Activated T-helper 1 cell treated with anti-CD3 and anti-CD28 coated beads, Interleukin-2, amount 50 U/mL, for 16 hours (primary cell): ENCODE measurements at places on chromosomes 13 and 19.

DNA sequence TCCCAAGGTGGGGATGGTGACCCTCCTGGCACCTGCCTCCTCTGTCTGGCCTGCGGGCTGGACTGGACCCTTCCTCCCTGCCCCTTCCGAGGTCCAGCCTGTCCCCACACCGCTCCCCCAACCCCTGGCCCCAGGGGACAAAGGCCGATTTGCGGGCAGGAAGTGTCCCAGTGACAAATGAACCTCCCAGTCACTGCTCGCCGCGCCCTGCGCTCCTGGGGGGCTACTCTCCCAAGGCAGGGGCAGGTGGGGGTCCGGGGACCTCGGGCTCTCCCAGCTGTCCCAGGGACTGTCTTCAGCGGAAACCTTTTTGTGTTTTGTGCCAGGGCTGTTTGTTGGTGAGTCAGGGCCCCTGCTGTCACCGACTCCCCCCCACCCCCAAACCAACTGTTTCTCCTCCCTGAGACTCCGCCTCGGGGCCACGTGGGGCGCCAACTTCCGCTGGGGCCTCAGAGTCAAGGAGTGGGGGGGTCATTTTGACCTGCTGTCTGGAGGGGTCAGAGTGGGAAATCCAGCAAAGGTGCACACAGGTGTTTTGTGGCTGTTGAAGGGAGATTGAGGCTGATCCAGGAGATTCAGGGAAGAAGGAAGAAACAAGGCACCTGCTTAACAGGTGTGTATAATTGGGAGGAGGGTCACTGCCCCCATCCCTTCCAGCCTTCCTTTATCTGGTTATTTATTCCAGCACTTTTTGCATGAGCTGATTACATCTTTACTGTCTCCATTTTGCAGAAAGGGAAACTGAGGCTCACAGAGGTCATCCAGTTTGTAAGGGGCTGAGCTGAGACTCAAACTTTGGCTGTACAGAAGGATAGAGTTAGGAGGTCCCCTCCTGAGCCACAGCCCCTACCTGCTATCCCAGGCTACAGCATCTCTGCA, 831 bp downstream of the PGPEP1 start:
- peak; percentile 36 for DNase-seq

GRCh38 chr19:11295665-11296245, at the start of gene TSPAN16:
TSS of gene TSPAN16 (plus strand) at chr19:11296160. CDS start at chr19:11296298, 138 bp downstream.
- DNase-seq, result no peak

GRCh38 chr19:40376286-40376862, 13.6 kb downstream of the HIPK4 start:
- DNase-seq, result no peak

GRCh38 chr19:52695996-52696395, 38.8 kb downstream of the ZNF611 start:
- no peak for DNase-seq

GRCh38 chr19:46860846-46861690, at the start of gene ARHGAP35:
TSS of gene ARHGAP35 (plus strand) at chr19:46860997. CDS start at chr19:46918676, 57,679 bp downstream.
- peak; percentile 79 for DNase-seq

DNA sequence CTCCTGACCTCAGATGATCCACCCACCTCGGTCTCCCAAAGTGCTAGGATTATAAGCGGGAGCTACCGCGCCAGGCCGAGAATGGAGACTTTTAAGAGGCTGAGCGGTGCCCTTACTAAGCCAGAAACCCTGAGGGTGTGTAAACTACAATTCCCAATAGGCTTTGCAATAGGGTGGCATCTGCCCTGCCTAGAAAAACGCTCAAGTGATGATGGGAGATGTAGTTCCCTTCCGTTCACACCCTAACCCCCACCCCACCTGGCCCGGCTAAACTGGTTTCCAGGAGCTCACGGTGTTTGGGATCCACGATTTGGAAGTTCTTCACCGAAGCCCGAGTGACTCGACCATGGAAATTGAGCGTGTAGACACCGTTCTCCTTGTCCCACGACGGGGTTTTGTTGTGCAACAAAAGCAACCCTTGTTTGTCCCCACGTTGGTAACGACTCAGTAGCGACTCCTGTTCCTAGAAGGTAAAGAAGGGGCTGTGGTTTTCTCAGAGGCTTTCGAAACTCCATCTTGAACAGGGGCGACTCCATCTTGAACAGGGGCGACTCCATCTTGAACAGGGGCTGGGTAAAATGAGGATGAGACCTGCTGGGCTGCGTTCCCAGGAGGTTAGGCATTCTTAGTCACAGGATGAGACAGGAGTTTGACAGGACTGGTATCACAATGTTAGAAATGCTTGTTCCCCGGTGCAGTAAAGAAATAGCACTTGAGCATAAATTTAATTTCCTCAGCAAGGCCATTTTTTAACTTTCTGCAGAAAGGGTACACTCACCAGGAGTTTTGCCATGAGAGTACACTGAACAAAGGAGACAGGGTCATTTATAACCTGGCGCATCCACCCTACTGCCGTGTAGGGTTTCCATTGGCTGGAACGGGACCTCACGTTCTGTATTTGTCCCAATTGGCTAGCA, 9.8 kb downstream of the PPP1R15A start:
- no peak for DNase-seq

GRCh38 chr19:6617374-6617773, 26.4 kb upstream of the CD70 start:
- DNase-seq, result no peak

DNA sequence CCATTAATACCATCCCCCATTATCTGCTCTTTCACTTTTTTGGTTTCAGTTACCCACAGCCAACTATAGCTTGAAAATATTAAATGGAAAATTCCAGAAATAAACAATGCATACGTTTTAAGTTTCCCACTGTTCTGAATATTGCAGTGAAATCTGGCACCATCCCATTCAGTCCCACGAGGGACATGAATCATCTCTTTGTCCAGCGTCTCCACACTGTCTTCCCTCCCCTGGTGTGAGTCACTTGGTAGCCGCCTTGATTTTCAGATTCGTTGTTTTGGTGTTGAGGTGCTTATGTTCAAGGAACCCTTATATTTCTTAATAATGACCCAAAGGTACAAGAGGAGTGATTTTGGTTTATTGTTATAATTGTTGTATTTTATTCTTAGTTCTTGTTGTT, 246.1 kb downstream of the DCT start:
- no peak for DNase-seq

GRCh38 chr19:18093439-18094161, 4.0 kb upstream of the MAST3 start:
- DNase-seq, result no peak

- no peak for DNase-seq
Measured at GRCh38 chr13:20435616-20436368, 89.9 kb downstream of the CRYL1 start.

GRCh38 chr13:32471187-32471922, 43.4 kb upstream of the N4BP2L1 start:
- DNase-seq, result no peak

GRCh38 chr13:97879646-97880310, 73.7 kb upstream of the IPO5 start:
- DNase-seq, result no peak

GRCh38 chr19:40974633-40975037, 16.4 kb upstream of the CYP2B6 start:
- DNase-seq, result peak; percentile 66

DNA sequence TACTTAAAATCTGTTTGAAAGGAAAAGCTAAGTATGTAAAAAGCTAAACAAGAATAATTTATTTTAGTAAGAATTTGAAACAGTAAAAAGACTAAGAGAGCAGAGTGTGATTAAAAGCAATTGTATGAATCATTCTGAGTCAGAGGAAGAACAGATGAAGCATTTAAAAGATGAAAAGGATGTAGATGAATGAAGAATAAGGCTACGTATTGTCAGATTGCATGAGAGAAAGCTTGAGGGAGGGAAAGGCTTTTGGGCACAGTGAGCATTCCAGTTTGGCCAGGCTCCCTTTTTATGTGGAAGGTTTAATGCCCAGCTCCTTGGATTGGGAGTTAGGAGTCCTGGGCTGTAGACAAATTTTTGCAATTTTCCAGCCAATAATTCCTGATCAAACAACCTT, 117.7 kb downstream of the FREM2 start:
- no peak for DNase-seq

GRCh38 chr13:111927181-111927540, 139.8 kb upstream of the SOX1 start:
- no peak for DNase-seq

DNA sequence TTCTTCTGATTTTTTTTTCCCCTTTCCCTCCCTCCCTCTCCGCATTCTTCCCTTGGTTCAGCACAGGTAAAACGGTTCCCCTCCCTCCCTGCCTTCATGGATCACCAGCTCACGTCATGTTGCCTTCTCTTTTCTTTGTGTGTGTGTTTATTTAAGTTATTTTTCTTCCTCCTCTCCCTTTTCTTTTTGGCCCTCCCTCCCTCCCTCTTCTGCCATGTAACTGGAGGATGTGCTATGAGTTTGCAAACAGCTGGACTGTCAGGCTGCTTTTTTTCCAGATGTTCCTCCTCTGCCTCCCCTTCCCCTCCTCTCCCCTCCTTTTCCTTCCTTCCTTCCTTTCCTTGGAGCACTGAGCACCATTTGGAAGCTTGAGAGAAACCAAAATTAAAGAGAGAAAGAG, 2.0 kb downstream of the LENG9 start:
- no peak for DNase-seq

DNA sequence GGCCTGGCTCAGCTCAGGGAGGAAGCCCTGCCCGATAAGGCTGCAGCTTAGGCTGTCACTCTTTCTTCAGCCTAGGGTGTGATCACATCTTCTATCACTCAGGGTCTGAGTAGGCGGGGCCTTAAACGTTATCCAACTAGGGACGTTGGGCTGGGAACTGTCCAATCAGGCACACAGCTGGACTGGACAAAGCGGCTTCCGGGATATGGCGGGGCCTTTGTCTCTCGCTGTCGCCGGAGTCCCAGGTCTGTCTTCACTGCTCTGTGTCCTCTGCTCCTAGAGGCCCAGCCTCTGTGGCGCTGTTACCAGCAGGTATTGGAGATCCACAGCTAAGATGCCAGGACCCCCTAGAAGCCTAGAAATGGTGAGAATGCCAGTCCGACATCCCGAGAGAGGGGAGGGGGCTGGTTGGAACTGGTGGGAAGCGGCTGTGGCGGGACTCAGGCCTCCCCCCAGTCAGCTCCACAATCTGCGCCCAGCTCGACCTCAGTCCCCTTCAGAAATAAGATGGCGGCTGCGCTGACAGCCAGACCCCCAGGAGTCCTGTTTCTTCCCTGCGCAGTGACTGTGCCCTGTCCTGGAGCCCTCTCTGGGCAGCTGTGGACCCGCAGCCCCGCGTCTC, at the start of gene ZNF254:
TSS of gene ZNF254 (plus strand) at position 214 of the 622 bp plus-strand sequence. CDS start at position 335, 121 bp downstream.
- DNase-seq, result peak; percentile 59

- no peak for DNase-seq
Measured at GRCh38 chr19:6354098-6354674, 7.1 kb upstream of the CLPP start.

GRCh38 chr13:69580255-69580654, 527.4 kb upstream of the ATXN8OS start:
- no peak for DNase-seq

GRCh38 chr13:41562083-41562482, 104.7 kb downstream of the RGCC start:
- DNase-seq, result no peak

DNA sequence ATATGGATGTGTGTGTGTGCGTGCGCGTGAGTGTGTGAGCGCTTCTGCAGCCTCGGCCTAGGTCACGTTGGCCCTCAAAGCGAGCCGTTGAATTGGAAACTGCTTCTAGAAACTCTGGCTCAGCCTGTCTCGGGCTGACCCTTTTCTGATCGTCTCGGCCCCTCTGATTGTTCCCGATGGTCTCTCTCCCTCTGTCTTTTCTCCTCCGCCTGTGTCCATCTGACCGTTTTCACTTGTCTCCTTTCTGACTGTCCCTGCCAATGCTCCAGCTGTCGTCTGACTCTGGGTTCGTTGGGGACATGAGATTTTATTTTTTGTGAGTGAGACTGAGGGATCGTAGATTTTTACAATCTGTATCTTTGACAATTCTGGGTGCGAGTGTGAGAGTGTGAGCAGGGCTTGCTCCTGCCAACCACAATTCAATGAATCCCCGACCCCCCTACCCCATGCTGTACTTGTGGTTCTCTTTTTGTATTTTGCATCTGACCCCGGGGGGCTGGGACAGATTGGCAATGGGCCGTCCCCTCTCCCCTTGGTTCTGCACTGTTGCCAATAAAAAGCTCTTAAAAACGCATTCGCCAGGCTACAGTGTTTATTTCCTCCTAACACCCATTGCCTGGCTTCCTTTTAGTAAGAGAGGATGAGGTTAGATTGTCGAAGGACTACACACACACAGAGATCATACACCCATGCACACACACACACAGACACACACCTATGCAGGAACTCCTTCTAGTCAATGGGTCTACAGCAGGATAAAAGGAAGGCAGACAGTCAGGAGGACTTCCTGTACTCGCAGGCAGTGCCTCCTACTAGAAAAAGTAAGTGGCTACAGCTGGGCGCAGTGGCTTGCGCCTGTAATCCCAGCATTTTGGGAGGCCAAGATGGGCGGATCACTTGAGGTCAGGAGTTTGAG, 7.1 kb downstream of the FOSB start:
- DNase-seq, result no peak

- DNase-seq, result no peak
Measured at GRCh38 chr13:110005563-110005962, 219.2 kb upstream of the IRS2 start.

DNA sequence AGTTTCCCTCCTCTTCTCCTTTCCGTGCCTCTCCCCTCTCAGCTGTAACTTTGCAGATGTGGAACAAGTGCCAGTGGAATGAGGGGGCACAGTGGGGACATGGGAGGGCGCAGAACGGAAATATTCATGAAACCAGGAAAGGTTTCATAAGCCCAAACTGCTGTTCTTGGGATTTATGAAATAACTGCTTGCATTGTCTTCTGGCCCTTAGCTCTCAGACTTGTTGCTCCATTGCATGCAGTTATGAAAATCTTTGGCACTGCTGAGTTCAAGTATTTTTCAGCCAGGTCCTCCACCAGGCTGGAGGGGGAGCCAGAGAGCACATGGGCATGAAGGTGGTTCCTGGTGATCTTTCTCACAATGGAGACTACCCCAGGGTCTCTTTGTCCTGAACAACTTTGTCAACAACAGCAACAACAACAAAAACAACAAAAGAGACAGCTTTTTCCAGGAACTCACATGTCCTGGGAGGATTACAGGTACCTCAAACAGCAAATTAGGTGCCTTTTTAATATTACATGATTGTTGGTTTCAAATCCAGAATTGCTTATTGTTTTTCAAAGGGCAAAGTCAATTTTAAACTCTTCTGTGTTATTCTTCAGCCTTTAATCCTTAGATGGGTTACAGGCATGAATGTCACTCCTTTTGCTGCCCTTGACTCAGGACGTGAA, 1.5 kb downstream of the RGCC start:
- peak; percentile 33 for DNase-seq

GRCh38 chr19:5142725-5143097, 173.8 kb downstream of the KDM4B start:
- DNase-seq, result no peak

DNA sequence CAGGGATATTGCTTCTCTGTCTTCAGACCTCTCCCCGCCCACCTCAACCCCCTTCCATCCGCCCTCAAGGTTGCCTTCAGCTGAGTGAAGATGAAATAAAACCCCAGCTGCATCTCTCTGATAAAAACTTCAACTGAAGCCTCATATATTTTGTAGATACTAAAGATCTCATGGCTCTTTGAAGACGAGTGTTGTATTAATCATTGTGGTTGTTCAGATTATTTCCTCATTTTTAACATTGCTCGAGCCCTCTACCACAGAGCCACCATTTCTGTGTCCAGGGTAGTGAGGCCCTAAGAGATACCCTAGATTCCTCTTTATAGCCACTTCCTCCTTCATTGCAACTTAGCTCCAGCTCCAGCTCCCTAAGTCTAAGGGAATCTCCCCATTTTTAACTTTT, 312.8 kb upstream of the ZNF507 start:
- no peak for DNase-seq
